ENCODE measurements at places on chromosomes 1 and 21.

- DNase-seq: no peak
These were observed 19.2 kb downstream of the EFCAB14 start for GRCh38 chr1:46699666-46700065.

GRCh38 chr21:35005077-35005476 is 44.0 kb downstream of the RUNX1 start:
- DNase-seq: no peak

- no peak for DNase-seq
These were observed 5.1 kb downstream of the PMF1 start for GRCh38 chr1:156217871-156218270.

- no peak for DNase-seq
These were observed 10.0 kb downstream of the KIRREL1 start for GRCh38 chr1:158003406-158003800.
